Vagina (tissue), 2 donors: ENCODE measurements at places on chromosomes 5 and 9.

DNA sequence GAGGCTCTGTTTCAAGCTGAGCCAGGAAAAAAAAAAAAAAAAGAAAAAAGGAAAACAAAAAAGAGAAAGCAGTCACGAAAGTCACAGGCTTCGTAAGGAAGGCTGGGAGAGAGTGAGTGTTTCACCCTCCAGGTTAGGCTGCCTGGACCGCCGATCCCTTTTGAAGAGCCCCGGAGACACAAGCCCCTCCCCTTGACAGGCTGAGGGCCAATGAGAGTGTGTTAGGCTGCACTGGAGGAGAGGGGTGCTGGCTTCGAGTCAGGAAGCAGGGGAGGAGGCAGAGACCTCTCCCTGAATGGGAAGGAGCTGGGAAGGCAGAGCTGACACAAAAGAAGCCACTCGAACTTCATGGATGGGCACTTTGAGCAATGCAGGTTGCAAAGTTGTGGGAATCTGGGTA is at the start of gene NMUR2:
NMUR2 (minus strand) TSS at position 135 of the 400 bp plus-strand sequence. CDS start 166 bp downstream, outside the sequence.
- DNase-seq = no peak

GRCh38 chr5:144468571-144468970 is 297.9 kb downstream of the KCTD16 start:
- no peak for DNase-seq

- DNase-seq = no peak
Observed at GRCh38 chr9:85527331-85528020, 214.3 kb downstream of the AGTPBP1 start.

DNA sequence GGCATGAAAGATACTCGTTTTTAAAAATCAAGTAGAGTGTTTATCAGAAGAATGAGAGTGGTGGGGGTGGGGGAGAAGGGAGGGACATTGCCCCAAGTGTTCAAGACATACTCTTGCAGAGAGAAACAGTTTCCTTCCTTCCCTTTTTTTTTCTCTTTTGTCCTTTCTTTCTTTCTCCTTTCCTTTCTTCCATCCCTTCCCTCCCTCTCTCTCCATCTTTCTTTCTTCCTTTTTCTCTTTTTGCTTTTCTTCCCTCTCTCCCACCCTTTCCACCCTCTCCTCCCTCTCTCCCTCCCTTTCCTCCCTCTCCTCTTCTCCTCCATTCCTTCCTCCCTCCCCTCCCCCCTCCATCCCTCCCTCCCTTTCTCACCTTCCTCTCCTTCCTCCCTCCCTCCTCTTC is 478.3 kb upstream of the EDIL3 start:
- DNase-seq = no peak

DNA sequence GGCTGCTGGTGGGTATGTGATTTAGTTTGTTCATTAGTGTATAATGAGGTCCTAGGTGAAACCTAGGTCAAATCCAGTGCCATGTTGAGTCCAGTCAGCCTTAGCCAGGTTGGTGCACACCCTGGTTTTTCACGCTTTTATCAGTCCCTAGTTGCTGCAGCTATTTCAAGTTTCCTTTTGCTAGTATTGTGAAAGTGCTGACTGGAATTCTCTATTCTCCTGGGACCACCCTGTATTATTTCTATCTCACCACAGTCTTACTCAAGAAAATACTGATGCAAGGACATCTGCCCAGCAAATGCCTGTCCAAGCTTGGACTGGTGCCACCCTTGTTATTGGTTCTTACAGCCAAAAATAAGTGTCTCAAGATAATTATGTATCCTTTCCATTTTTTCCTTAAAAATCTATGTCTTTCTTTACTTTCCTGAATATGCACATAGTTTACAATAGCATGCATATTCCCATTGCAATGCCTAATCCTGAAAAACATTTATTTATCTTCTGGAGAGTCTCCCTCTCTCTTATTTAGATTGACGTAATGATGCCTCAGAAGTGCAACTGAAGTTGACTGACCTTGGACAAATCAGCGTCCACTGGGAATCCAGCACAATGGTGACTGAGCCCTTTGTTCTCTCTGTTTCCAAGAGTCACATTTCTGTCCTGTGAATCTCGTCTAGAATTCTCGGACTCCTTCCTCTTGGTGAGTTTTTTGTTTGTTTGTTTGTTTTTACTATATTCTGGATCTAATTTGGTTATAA is 1075.0 kb downstream of the CDH9 start:
- DNase-seq = no peak

GRCh38 chr9:37290940-37291485 is 131.5 kb upstream of the GRHPR start:
- DNase-seq = no peak

- no peak for DNase-seq
Observed at GRCh38 chr5:176154821-176155220, 83.4 kb upstream of the SIMC1 start.

GRCh38 chr5:38455796-38456330 is 100.6 kb downstream of the LIFR start:
- DNase-seq = peak; percentile 64

DNA sequence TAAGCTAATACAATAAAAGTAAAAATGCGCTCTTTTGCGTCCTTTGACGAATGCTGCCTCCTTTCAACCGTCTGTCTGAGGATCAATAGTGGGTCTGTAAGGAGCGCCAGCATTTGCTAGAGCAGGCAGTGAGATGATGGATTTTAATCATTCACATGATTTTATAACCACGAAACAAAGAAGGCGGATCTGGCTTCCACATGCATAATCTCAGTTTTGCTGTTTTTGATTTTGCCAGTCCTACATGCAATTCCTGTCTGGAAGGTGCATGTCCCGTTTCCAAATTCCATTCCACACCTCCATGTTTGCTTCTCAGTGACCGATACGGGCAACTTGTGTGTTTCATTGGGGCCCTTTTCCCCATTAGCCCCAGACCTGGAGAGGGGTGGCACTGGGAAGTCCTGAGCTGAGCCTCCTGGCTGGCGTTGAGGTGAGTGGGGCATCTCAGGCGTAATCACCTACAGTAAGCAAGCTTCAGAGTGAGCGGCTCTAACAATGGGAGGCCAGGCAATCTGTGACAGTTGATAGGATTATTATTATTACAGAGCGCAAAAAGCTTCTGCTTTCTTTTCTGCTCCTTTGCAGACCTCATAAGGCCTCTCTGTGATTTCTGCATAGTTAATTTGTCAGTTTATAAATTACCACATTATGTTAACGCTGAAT is 405.4 kb downstream of the ZSWIM6 start:
- DNase-seq = no peak

DNA sequence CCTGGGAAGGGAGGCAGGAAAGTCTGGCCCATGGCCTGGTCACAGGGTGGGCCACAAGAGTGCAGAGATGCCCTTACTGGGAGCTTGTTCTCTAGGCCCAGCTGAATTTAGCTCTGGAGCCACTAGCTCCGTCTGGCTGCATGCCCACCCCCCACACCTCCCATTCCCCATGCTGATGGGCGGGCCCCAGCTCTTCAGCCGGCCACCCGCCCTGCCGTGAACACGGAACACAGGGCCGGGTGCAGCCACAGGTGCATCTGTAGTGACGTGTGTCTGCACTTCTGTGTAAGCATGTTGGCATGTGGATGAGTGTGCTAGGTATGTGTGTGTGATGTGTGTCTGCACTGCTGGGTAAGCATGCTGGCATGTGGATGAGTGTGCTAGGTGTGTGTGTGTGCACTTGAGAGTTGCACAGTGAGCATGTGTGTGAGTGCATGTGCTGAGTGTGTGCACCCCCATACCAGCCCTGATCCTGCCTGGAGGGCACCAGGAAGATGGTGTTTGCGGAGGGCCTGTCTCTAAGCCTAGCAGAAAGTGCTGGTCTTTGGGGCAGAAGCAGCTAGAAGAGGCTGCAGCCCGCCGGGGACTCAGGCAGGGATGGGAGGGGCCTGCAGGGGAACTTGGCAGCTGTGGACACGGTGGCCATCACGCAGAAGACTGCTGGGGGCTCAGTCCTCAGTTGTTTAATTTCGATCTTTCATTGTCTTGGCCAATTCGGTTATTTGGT is 136.4 kb downstream of the CACNA1B start:
- no peak for DNase-seq

GRCh38 chr5:124888050-124888506 is 141.6 kb upstream of the ZNF608 start:
- no peak for DNase-seq

DNA sequence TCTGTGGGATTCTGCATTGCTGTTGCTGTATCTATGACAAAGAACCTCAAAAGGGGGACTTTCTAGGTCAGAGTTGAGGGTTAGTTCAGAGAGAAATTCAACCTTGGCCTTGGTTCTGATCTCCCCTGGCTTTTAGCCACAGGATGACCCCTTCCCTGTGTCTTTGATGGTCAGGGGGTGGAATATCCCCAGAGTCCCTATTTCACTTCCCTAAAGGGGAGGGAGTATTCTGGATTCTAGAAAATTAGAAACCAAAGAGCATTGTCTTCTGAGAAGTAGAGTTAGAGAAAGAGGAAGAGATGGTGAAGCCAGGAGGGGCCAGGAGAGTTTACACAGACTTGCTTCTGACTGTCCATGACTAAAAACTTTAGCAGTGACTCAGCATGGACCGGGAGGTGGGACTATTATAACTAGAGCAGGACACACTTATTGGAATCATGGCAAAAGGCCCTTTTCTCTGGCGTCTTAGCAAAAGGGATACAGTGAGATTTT is 56.2 kb upstream of the LPAR1 start:
- no peak for DNase-seq

GRCh38 chr5:174828804-174829510 is 104.6 kb downstream of the MSX2 start:
- no peak for DNase-seq

GRCh38 chr5:132321109-132321721 is 27.0 kb downstream of the SLC22A4 start:
- DNase-seq = no peak

DNA sequence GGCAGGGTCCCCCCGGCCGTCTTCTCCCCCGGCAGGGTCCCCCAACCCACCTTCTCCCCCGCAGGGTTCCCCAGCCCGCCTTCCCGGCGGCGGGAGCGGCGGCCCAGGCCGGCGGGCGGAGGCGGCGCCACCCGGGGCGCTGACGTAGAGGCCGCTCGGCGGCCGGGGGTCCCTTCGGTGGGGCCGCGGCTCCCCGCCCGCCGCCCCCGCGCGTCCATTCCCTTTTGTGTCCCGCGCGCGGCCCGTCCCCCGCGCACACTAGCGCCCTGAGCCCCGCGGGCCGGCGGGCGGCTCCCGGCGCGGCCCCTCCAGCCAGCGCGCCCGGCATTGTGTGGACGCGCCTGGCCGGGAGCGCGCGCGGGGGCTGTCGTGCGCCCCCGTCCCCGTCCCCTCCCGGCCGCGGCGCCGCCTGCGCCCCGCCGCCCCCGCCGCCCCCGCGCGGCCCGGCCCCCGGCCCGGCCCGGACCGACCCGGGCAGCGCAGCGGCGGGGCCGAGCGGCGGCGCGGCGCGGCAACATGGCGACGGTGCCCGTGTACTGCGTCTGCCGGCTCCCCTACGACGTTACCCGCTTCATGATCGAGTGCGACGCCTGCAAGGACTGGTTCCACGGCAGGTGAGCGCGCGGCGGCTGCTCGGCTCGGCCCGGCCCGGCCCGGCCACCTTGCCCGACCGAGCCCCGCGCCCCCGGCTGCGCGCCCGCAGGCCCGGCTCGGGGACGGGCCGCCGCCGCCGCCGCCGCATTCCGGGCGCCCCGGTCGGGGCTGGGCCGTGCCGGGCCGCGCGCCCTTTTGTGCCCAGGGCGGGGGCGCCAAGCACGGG is at the start of gene PHF2:
PHF2 (plus strand) TSS at position 327 of the 820 bp plus-strand sequence; CDS start at position 517, 190 bp downstream.
- no peak for DNase-seq

DNA sequence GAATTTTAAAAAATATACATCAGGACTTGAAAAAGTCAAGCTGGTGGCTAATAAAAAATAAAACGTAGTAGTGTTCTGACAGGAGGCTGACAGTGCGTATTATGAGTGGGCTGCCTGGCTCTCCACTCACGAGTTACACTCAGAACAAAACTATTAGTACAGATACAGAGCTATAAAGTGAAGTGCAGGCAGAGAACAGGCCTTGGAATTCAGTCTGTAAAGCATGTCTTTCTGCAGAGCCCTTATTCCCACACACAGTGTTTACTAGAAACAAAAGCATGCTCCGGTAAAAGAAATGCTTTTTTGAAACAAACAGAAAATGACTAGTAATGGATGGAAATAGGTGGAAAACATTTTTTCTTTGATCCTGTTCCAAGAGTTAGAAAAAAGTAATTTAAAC is 334.7 kb downstream of the DIRAS2 start:
- DNase-seq = no peak
